ENCODE measurements at places on chromosomes 2 and 18. TPM values are rescaled to one million over a fixed set of nuclear protein-coding genes. Genes with fewer than 3 reads are reported as not detected.

GRCh38 chr18:65755616-65756015, 4.8 kb downstream of the CDH7 start:
- peaks cover 12% of the 10 kb centered on the region for H3K27me3 ChIP-seq
- no peaks in the 10 kb centered on the region for H3K36me3 ChIP-seq
- DNase-seq: no peak
- no peaks in the 10 kb centered on the region for H3K4me1 ChIP-seq
- H3K4me3 ChIP-seq: no peak overlapping the region

DNA sequence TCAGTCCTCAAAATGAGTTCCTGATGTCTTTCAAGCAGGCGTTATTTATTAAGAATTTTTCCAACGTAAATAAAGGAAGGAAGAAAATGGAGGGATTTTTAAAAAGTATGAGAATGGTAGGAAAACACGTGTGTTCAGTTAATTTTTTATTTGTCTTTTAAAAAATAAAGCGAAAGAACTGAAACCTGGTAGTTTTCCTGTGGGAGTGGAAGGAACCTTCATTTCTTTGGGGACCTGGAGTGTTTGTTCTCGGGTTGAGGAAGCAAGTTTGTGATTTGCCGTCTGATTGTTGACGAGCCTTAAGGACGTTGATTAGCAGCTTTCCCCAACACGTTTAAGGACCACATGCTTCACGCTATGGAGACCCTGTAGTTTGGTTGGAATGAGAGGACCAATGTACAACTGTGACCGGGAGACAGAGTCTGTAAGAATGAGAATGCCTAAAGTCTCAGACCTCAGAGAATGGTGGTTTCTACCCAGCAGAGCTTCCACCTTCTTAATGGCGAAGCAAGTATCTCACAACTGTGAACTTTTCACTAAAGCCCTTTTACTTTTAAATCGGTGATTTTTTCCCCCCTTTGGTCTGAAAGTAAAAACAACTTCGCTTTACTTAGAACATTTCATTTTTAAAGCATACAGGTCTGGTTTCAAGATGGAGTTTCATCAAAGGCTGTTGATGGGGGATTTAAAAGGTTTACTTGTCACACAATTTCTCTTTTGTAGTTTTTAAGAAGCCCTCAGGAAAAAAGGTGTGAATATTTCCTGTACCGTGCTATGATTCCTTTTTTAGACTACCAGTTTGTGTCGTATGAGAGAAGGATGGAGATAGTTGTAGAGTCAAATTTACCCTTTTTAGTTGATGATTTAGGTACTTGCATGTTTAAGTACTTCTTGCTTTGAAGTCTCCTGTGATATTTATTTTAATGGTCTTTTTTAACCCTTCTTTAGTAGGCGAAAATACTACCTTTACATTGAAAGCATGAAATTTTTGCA, 1.4 kb downstream of the TTC39C start:
- no peaks in the 10 kb centered on the region for H3K27me3 ChIP-seq
- peaks cover 18% of the 10 kb centered on the region for H3K4me1 ChIP-seq
- no peak for DNase-seq
- no peak overlapping the region for H3K27ac ChIP-seq
- no peaks in the 10 kb centered on the region for H3K36me3 ChIP-seq
- H3K4me3 ChIP-seq: peak overlapping the region; percentile 74

PPP4R3B gene
- total RNA-seq: 37.6 TPM

CCDC141 gene
- total RNA-seq: 1.0 TPM

GRCh38 chr2:204654669-204655068, 109.4 kb downstream of the PARD3B start:
- H3K36me3 ChIP-seq: peaks cover 19% of the 10 kb centered on the region
- no peaks in the 10 kb centered on the region for H3K27me3 ChIP-seq
- H3K4me1 ChIP-seq: no peaks in the 10 kb centered on the region
- DNase-seq: no peak
- no peak overlapping the region for H3K27ac ChIP-seq

DNA sequence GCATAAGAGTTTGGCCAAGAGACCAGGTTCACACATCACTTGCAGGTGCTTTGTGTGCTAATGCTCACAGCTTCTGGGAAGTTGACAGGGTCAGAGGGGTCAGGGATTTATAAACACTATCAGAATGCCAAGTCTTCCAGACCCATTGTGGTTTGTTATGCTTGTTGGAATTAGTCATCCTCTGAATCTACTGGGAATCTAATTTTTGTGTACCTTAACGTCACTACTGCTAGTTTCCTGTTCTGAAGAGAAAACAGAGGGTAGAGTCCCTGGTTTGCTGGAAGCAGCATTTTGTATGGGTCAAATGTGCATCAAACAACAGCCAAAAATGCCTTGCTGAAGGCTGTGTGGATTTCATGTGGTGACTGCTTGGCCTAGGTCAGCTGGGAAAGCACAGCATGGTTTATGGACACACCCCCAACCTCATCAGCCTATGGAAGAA, 33.3 kb downstream of the ANTXR1 start:
- H3K27me3 ChIP-seq: no peaks in the 10 kb centered on the region
- no peaks in the 10 kb centered on the region for H3K4me1 ChIP-seq
- no peak for DNase-seq

- H3K4me3 ChIP-seq: no peak overlapping the region
- no peak overlapping the region for H3K27ac ChIP-seq
- no peak for DNase-seq
- no peaks in the 10 kb centered on the region for H3K36me3 ChIP-seq
- H3K4me1 ChIP-seq: no peaks in the 10 kb centered on the region
Observed at GRCh38 chr2:65277118-65277517, 49.5 kb downstream of the ACTR2 start.

DNA sequence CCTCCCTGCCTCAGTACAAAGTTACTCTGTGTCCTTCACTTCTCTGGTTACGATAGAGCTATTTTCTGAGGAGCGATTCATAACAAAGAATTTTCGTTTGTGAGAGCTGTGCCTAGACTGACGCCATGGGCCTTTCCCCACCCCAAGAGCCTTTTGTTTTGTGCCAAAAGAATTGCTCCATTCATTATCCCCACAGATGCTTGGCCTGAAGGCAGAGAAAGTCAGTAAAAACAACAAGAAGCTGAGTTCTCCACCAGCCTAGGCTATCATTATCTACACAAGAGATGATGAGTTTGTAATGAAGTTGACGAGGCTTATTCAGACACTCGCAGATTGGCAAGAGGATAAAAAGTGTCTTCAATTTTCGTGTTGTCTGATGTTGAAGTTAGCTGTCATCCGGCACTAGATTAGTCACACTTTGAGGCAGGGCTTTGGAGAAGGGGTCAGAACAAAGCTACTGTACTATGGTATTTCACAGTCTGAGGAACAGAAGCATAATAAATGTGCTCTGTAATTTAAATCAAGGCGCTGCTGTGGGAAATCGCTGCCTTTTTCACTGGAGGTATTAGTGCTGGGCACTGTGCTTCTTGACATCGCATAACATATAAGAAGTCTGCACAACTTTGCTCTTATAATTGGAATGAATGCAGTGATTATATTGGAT, 278.4 kb upstream of the FIGN start:
- no peak overlapping the region for H3K27ac ChIP-seq
- no peak overlapping the region for H3K4me3 ChIP-seq
- no peaks in the 10 kb centered on the region for H3K4me1 ChIP-seq
- no peak for DNase-seq
- H3K27me3 ChIP-seq: no peaks in the 10 kb centered on the region

SCYGR4 gene
- total RNA-seq: not detected

DNA sequence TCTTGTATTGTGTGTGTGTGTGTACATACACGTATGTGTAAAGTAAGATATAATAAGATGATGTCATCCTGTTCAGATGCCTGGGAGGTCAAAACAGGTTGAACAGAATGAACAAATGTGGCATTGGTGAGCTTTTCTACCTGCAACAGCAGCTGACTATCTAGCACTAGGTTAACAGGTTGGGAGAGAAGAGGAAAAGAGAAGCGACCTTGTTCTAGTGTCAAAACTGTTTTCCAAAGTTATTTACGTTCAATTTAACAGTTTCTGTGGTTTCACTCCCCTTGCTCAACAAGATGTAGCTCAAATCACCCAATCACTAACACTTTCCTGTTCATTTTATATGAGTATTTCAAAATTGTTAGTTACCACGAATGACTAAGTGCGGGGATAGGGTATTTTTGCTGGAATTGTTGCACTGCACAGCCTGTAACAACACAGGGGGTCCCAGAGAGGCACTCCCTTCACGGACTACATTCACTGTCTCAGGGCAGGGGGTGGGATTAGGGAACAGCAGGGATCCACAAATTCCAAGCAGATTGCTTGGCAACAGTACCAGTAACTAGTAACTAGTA, 67.5 kb upstream of the DTNB start:
- DNase-seq: no peak
- no peak overlapping the region for H3K4me3 ChIP-seq
- no peaks in the 10 kb centered on the region for H3K27me3 ChIP-seq
- H3K4me1 ChIP-seq: no peaks in the 10 kb centered on the region

DNA sequence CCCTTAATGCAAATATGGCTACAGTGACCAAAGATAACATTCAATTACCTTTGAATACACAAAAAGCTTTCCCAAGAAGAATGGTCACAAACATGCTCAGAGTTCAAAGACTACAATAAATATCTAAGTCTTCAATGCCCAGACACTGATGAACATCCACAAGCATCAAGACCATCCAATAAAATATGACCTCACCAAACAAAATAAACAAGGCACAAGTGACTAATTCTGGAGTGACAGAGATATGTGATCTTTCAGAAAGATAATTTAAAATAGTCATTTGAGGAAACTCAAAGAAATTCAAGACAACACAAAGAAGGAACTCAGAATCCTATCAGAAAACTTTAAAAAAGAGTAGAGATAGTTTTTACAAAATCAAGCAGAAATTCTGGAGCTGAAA, 40.6 kb upstream of the CAPN13 start:
- no peak overlapping the region for H3K4me3 ChIP-seq
- H3K27ac ChIP-seq: no peak overlapping the region
- H3K36me3 ChIP-seq: no peaks in the 10 kb centered on the region
- DNase-seq: no peak

GRCh38 chr2:126846241-126846640, 52.4 kb upstream of the TEX51 start:
- no peak overlapping the region for H3K27ac ChIP-seq
- H3K4me1 ChIP-seq: no peaks in the 10 kb centered on the region

DNA sequence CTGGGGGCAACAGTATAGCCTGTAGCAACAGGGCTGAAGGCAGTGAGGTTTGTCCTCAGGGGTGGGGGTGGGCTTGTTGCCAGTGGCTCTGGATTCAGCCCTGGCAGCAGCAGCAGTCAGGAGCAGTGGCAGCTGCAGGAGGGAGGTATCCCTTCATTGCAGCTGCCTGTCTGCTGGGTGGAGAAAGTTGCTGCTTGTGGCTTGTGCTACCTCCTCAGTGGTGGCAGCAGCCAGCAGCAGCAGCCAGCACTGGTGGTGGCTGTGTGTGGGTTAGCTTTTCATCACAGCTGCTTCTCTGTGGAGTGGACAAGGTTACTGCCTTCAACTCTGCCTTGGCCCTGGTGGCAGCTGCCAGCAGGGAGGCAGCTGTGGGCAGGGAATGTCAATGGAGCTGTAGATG, 94.9 kb downstream of the ARL6IP6 start:
- H3K36me3 ChIP-seq: peaks cover 5% of the 10 kb centered on the region
- DNase-seq: no peak
- H3K4me3 ChIP-seq: no peak overlapping the region
- H3K27ac ChIP-seq: no peak overlapping the region
- no peaks in the 10 kb centered on the region for H3K4me1 ChIP-seq

DNA sequence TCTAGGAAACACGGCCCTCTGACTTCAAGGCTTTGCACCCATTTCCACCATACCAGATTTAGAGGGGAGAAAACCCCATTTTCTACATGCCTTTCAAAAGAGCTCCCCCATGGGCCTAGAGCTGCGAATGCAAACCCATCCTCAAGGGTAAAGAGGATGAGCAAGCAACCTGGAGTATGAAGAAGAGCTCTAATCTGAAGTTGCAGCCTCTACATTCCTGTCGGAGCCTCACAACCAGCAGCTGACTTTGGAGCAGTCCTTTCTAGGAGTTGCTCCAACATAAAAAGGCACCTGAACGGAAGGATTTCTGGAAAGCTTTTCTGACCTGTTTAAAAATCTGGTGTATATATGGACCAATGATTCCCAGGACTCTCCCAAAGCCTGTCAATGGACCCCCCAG, 81.4 kb upstream of the POMC start:
- H3K4me3 ChIP-seq: peak overlapping the region; percentile 94
- no peak for DNase-seq
- H3K27ac ChIP-seq: no peak overlapping the region
- H3K4me1 ChIP-seq: peaks cover 11% of the 10 kb centered on the region
- H3K36me3 ChIP-seq: peaks cover 62% of the 10 kb centered on the region

DNA sequence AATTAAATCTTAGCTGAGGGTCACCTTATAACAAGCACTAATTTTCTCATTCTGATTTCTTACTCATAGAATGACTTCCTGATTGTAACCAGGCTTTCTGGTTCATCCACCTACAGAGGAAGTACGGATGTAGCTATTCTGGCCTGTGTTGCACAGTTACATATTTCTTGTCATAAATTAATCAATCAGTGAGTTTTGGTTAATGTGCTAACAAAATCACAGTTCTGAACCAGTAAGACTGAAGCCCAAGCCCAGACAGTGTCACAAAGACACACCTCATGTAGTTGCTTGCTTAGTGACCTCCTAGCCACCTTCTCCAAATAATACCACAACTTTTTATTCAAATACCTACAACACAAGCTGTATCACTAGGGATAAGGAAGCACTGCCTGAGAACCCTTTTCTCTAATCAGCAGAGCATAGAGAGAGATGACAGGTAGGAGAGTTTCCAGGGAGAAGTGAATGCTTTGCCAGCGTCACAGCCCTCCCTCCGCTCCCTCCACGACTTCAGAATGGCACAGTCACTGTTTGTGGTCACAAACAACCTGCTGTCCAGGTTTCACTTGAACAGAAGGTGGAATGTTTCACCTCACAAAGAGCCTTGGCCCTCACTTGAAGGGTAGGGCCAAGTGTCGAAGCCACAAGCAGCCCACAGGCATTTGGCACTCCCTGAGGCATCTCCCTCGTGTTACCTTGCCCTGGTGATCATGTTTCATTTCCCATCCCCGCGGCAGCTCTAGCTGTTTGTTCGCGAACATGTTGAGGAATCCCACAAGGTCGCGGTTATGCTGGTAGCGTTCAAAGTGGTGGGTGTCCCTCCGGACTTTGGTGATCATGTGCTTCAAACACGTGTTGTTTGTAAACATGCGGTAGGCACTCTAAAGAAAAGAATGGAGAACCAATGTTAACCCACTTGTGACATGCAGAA, 120.8 kb upstream of the STK17B start:
- no peak overlapping the region for H3K27ac ChIP-seq
- DNase-seq: no peak
- no peaks in the 10 kb centered on the region for H3K4me1 ChIP-seq
- no peaks in the 10 kb centered on the region for H3K27me3 ChIP-seq
- H3K4me3 ChIP-seq: no peak overlapping the region
- H3K36me3 ChIP-seq: no peaks in the 10 kb centered on the region

- no peak overlapping the region for H3K4me3 ChIP-seq
- H3K27ac ChIP-seq: no peak overlapping the region
- DNase-seq: peak; percentile 71
Observed at GRCh38 chr2:176118601-176119339, 2.2 kb downstream of the HOXD10 start.

GRCh38 chr2:170512266-170512665, 202.9 kb upstream of the SP5 start:
- H3K27me3 ChIP-seq: no peaks in the 10 kb centered on the region
- H3K36me3 ChIP-seq: no peaks in the 10 kb centered on the region
- no peaks in the 10 kb centered on the region for H3K4me1 ChIP-seq
- H3K27ac ChIP-seq: no peak overlapping the region
- no peak for DNase-seq

- H3K4me3 ChIP-seq: no peak overlapping the region
- no peak overlapping the region for H3K27ac ChIP-seq
- H3K4me1 ChIP-seq: no peaks in the 10 kb centered on the region
- DNase-seq: no peak
Observed at GRCh38 chr2:178330175-178331017, 120.6 kb downstream of the PRKRA start.
